ENCODE measurements at places on chromosomes 16 and 17. TPM values are rescaled to one million over a fixed set of nuclear protein-coding genes. Genes with fewer than 3 reads are reported as not detected.
A peak's percentile ranks its signal among the peaks of the same experiment; 100 is the strongest.

GRCh38 chr16:56606071-56606475 is 2.3 kb upstream of the MT2A start:
- no peak for DNase-seq

DNA sequence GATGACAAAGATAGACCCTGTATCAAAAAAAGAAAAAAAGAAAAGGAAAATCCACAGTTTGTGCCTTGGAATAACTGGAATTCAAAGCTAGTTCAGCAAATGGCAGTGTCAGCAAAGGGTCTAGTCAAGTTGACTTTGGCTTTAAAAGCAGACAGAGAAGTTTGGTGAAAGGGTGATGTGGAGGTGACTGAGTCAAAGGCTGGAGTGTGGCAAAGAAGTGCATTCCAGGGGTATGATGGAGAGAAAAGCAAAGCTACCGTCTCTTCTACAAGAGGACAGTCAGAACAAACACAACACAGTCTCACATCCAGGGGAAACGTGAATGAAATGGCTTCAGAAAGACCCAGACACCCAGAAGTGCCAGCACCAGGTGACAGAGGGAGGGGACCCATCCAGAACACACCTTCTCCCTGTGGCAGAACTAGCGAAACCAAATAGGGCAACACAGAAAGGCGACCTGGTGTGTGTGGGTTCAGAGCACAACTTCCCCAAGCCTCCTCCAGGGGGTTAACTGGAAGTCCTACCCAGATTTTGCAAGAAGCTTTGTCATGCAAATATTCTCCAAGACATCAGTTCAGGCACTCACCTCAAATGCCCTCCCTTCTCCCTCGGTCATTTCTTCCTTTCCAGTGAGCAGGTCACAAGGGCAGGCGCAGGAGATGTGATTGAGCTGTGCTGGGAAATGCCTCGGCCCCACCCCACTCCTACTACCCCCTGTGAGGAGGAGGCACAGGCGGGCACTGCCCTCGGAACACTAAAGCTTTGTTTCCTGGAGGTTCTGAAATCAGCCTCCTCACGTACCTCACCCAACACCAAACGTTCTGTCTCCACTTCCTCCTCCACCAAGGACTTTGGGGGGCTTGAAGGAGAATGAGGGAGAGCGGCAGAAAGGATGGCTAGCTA is 481.9 kb downstream of the SOX9 start:
- DNase-seq = peak; percentile 59

GRCh38 chr16:8542393-8542792 is 47.9 kb downstream of the TMEM114 start:
- no peak for DNase-seq

DNA sequence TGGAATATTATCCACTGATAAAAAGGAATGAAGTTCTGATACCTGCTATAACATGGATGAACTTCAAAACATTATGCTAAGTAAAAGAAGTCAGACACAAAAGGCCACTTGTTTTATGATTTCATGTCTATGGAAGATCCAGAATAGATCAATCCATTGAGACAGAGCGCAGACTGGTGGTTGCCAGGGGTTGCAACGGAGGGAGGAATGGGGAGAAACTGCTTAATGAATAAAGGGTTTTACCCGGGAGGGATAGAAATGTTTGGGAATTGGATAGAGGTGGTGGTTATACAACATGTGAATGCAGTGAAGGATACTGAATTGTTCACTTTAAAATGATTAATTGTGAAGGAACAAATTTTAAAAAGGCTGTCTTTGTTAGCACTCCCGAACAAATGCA is 30.2 kb downstream of the WDR59 start:
- DNase-seq = no peak

GRCh38 chr17:1462164-1463112 is 6.4 kb upstream of the CRK start:
- DNase-seq = peak; percentile 79

DNA sequence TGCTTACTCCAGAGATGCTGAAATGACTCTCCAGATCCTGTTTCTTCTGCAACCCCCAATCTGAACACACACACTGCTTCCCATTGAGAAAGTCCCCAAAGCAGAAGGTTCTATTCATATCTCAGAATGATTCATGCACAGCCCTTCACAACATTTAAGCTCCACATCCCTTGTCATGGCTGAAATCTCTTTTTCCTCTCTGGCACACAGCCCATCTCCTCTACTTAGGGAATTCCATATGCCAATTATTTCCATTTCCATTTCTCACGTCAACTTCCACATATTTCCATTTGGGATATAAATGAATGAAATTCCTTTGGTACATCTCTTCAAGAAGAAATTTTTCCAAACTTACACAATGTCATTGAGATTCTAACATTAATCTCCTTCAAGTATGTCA is 119.6 kb downstream of the CDH11 start:
- no peak for DNase-seq

DNA sequence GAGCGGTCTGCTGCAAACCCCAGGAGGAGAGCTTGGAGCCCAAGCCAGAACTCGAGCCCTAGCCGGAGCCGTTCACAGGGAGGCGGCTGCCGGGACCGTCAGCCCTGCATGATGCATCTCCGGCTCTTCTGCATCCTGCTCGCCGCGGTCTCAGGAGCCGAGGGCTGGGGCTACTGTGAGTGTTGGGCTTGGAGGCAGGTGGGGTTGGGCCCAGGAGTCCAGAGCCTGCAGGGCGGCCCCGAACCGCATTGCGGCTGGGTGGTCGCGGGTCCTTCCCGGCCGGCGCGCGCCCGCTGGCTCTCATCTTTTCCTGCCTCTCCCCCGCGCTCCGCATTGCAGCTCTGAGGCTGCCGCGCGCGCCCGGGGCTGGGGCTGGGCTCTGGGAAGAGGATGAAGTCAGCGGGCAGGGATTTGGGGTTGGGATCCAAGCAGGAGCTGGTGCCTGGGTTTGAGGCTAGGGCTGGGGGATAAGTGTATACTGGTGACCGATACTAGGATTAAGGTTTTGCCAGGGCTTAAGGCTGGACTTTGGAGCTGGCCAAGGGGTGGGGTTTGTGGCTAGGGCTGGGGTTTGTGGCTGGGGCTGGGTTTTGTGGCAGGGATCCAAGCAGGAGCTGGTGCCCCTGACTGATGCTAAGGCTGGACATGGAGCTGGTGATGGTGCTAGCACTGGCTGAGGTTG is 532 bp downstream of the CNTNAP1 start:
- DNase-seq = peak; percentile 60

DNA sequence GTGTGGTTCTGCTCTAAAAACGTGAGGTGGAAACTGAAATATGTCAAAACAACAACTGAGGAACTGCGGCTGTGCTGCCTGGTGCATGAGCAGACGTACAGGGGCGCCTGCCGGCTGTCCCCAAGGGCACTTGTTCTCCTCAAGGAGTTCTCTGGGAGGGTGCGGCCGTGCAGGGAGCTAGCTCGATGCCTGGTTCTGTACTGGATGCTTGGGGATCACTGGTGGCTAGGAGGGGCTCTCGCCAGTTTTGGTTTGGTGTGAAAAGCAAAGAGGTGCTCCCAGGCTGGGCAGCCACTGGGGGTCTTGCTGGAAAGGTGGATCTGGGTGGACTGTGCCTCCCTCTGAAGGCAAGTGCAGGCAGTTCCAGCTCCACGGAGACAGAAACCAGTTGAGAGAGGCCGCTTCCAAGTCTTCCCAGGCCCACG is 41.9 kb upstream of the ATP2A3 start:
- DNase-seq = no peak

DNA sequence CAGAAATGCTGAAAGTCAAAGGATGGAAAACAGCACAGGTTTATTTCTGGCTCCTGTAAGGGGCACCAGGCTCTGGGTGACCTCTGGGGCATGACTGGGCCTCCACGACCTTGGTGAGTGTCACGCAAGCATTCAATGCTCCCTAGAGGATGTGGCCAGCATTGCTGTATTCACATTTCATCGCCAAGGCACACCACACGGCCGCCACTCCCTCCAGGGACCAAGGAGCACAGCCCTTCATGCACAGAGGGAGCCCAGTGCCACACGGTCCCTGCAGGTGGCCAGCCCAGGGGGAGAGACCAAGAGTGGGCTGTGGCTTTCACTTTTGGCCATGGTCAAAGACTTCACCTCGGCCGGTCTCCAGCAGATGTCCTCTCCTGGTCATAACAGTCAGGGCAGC is 137.4 kb upstream of the TNRC6C start:
- DNase-seq = no peak

- DNase-seq = peak; percentile 77
Observed at GRCh38 chr17:81518785-81519283, 6.2 kb upstream of the ACTG1 start.

DNA sequence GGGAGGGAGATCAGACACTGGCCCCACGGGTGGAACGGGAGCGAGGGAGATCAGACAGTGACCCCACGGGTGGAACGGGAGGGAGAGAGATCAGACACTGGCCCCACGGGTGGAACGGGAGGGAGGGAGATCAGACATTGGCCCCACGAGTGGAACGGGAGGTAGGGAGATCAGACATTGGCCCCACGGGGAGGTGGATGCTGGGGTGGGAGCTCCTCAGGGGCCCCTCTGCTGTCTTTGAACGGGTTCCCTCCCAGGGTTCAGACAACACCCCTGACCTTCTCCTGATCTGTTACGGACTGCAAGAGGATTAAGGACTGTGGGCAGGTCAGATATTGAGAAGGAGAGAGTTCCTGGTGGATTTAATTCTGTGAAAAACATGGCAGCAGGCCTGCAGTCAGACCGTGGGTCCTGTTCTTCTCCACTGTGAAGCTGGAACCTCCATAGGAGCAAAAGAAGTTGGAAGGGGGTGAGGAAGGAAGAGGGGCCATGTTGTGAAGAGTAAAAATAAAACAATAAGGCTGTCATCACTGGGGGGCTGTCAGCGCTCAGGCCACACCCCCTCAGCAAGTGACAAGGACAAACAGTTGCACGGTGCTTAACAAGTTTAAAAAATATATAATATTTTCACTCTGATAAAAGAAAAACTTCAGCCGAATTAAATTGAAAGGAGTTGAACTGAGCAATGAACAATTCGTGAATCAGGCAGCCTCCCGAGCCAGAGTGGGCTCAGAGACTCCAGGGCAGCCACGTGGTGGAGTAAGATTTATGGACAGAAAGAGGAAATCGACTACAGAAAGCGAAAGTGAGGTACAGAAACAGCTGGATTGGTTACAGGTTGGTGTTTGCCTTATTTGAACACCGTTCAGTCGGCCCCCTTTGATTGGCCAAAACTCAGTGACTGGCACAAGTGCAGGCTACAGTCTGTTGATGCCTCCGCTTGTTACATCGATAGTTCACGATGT is 348.7 kb upstream of the TNRC6C start:
- DNase-seq = peak; percentile 27

DNA sequence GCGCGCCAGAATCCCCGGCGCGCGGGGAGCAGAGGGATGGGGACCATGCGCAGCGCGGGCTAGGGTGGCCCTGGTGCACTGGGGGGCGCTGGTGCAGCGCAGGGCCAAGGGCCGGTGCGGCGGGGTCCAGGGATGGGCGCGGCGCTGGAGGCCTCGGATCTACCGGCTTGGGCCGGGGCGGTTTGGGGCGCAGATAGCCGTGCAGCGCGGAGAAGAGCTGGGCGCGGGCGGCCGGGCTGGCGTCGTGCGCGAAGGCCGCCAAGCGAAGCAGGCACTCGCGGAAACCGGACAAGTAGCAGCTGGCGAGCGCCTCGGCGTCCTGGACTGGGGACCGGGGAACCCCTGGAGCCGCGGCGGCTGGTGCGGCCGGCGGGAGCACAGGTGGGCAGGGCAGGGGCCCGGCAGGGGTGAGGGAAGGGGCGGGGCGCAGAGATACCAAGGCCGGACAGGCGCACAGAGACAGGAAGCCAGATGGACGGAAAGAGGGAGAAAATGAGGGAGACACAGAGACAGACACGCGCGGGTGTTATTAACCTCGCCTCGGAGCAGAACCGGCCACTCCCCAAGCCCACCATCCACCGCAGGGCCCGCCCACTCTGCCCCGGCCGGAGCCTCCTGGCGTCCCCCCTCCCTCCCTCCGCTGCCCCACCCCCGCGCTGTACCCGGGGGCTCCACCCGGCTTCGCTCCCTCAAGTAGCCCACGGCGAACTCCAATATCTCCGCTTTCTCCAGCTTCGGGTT is 2.1 kb downstream of the HES7 start:
- peak; percentile 73 for DNase-seq

DNA sequence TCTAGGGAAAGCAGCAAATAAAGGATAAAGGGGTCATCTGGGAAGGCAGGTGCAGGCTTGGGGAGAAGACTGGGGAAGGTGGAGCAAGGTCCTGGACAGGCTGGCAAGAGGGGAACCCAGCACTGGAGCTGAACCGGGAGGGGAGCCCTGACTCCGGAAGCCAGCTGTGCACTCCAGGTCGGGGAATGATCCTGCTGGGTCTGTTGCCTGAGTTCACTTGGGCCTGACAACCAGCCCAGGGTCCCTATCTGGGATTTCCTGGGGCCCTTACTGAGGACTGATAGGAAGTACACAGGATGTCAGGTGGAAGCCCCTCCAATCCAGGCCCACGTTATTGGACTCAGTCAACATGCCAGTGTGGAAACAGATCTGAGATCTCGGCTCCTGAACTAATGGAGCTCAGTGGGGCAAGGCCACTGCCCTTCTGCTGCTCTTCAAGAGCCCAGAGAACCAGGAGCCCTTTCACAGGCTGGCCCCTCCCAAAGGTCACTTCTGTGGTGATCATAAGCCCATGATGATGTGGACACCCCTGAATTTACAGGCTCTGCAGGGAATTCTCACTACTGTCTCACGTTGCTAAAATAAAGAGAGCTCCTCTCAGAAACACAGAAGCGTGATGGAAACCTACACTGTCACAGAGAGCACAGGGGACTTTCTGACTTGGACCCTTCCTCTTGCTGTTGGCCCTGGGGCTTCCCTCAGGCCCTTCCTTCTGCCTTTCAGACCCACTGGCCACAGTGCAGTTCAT is 19.9 kb upstream of the PITPNM3 start:
- DNase-seq = no peak

DNA sequence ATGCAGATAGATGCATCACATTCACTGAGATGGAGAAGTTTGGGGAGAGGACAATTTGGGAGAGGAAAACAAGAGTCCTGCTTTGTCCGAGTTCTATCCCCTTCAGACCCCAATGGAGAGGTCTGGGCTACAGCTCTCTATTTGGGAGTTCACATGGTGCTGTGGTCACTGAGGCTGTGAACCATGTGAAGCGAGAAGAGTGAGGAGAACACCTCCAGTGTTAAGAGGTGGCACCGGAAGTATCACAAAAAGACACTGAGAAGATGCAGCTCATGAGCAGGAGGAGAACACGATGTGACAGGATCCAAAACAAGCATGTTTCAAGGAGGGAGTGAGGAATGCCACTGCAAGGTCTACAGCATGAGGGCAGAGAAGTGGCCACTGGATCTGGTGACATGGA is 39.7 kb downstream of the PIK3R5 start:
- no peak for DNase-seq

The MAFG gene
- polyA plus RNA-seq = 16.6 TPM

The BOLA2 gene
- 49.4 TPM for polyA plus RNA-seq

The HES7 gene
- polyA plus RNA-seq = 0.06 TPM

The BCO1 gene
- polyA plus RNA-seq = 31.1 TPM

The ZNF207 gene
- polyA plus RNA-seq = 56.7 TPM

The FAM222B gene
- polyA plus RNA-seq = 13.6 TPM

The RDM1 gene
- polyA plus RNA-seq = 4.5 TPM

The TAOK2 gene
- 36.7 TPM for polyA plus RNA-seq

The CNTNAP1 gene
- not detected for polyA plus RNA-seq

The SSTR5 gene
- 0.24 TPM for polyA plus RNA-seq

The KCNH6 gene
- 1.1 TPM for polyA plus RNA-seq

Measured in small intestine (tissue), 16 donors.